ENCODE measurements at places on chromosomes 12 and 14.
A peak's percentile ranks its signal among the peaks of the same experiment; 100 is the strongest.

DNA sequence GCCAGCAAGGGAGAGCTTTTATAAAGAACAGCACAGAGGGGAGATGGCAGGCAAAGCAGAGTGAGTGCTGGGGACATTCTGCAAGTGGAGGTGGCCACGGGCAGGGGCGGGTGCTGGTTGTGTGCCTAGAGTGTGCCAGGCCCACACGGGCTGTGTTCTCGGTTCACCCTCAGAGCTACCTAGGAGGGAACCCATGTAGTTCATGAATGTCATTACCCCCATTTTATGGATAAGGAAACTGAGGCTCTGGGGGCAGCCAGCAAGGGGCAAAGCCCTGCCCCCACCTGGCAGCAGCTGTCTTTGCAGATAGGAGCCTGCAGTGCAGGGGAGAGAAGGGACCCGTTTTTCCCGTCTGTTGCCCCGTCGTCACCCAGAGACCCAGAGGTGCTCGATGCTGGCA lies 85.2 kb upstream of the NCOR2 start:
- no peak for DNase-seq

DNA sequence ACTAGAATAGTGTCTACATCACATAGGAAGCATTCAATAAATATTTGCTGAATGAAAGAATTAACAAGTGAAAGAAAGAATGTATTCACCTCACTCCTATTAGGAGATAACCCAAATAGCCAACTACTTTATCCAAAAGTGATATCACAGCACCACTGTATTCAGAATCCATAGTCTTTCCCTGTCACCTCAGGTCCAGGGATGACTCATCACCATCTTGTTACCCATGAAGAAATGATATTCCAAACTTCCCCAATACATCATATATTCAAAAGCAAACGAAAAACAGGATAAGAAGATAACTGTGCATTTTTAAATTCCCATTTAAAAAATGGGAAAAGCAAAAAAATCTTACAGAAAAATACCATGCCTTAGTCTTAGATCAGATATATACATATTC lies 39.1 kb downstream of the TXNDC16 start:
- no peak for DNase-seq

GRCh38 chr12:57541717-57542116 lies 5.3 kb downstream of the DCTN2 start:
- no peak for DNase-seq

DNA sequence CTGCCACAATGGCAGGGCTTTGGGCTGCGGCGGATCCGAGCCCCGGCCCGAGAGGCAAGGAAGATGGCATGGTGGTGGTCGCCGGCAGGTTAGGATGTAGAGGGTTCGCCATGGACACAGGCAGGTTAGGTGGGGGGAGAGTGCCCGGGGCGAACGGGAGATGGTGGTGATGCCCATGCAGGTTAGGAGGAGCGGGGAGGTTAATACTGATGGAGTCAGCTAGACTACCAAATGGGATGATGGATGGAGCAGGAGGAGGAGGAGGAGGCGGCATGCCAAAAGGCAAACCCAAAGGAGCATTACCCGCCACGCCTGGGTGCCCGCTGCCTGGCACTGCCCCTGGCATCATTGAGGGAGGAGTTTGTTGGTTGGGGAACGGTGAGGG lies 6.2 kb downstream of the MYL6 start:
- DNase-seq: no peak

GRCh38 chr14:61145034-61145902 lies 135.9 kb downstream of the TMEM30B start:
- DNase-seq: no peak

- no peak for DNase-seq
These were observed 7.7 kb upstream of the KICS2 start for GRCh38 chr12:64229796-64230195.

DNA sequence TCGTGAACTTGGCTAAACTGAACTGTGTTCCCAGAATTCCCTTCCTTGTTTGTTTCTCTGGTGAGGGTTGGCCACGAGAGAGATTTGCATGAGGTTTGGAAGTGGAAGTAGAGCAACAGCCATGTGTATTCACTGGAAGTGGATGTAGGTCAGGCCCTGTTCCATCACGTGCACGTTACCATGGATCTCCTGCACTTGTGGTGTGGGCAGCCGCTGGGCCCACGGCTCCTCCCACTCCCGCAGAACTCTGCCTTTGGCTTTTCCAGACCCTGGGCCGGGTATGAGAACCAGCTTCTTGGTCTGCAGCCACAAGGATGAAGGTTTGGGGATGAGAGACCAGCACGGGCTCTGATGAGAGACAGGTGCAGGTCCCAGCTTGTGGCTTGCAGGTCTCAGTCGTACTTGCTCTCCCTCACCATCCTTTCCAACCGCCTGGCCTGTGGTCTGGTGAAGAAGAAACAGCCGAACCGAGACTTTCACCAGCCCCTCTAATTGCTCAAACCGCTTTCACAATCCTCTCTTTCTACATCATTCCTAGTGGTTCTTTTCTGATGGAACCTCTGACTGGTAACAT lies 94.9 kb downstream of the DUSP16 start:
- DNase-seq: peak; percentile 71

- DNase-seq: no peak
These were observed 77.6 kb upstream of the DACT1 start for GRCh38 chr14:58560208-58560607.

GRCh38 chr14:99821519-99822508 lies 28.6 kb downstream of the EML1 start:
- DNase-seq: peak; percentile 51

All from NB4 (cell line).